ENCODE measurements at places on chromosomes 5 and 9.

DNA sequence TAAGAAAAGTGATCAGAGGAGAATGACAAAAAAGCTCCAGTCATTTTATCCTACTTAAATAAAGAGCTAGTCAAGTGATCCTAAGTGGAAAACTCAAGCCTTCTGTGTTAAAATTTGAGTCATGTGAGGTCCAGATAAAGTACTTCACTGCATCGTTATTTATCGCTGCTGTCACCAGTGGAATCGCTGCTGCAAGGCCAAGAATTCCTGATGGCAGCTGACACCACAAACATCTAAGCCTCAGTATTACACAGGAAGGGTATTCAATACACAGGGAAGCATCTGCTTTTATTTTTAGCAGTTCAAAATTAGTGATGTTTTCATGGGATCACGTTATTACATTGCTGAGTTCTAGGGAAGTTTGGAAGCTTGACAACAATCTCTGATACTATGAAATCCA, 190.3 kb downstream of the GOLPH3 start:
- no peak for DNase-seq

DNA sequence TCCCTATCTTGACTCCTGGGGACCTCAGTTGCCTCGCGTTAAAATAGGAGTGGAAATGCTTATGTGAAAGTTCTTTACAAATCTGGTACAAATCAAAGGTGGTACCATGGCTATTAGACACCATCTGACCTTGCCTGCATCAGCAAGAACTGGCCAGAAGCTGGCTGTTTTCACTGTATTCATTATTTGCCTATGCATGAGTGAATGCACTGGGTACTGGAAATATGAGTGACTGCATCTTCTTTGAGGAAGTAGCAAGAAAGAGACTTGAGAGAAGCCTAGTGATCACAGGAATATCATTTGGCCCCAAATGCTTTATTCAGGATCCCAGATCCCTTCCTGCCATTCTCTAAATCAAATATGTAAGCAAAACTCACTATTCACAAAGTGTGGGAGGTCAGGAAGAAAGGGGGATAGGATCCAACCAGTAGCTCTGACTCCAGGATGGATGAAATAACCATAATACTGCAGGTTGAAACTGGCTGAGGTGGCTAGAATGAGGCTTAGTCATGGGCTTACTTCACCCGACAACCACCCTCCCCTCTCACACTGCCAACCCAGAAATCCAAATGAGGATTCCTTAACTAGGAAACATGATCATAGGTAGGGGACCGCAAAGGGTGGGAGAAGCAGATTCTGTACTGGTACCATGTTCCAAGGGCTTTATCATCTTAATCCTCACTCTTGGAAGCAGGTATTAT, 56.7 kb downstream of the FAM114A2 start:
- DNase-seq, result no peak

GRCh38 chr5:144812763-144813162, 642.1 kb downstream of the KCTD16 start:
- DNase-seq, result no peak

- no peak for DNase-seq
Observed at GRCh38 chr5:80711938-80712337, 57.2 kb upstream of the DHFR start.

- DNase-seq, result no peak
Observed at GRCh38 chr5:10921160-10921559, 160.1 kb upstream of the DAP start.

GRCh38 chr9:114314256-114314867, 8.5 kb upstream of the ORM1 start:
- no peak for DNase-seq

- DNase-seq, result no peak
Observed at GRCh38 chr5:154487541-154487940, 9.5 kb upstream of the HAND1 start.

DNA sequence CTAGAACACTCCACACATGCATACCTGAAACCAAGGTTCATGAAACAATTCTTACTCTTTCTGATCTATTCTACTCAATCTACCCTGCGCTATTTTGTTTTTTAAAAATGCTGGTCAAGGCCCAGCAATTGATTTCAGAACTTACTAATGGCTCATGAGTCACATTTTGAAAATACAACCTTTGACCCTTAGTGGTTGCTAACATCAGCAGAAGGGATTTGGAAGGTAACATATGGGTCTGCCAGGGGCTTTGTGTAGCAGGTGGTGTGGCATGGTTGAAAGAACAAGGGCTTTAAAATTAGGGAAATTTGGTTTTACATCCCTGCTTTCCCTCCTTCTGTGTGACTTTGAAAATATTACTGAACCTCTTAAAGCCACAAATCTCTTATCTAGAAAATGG, 101.4 kb downstream of the ATG10 start:
- DNase-seq, result no peak

GRCh38 chr5:123434796-123435195, 11.6 kb upstream of the CEP120 start:
- no peak for DNase-seq

DNA sequence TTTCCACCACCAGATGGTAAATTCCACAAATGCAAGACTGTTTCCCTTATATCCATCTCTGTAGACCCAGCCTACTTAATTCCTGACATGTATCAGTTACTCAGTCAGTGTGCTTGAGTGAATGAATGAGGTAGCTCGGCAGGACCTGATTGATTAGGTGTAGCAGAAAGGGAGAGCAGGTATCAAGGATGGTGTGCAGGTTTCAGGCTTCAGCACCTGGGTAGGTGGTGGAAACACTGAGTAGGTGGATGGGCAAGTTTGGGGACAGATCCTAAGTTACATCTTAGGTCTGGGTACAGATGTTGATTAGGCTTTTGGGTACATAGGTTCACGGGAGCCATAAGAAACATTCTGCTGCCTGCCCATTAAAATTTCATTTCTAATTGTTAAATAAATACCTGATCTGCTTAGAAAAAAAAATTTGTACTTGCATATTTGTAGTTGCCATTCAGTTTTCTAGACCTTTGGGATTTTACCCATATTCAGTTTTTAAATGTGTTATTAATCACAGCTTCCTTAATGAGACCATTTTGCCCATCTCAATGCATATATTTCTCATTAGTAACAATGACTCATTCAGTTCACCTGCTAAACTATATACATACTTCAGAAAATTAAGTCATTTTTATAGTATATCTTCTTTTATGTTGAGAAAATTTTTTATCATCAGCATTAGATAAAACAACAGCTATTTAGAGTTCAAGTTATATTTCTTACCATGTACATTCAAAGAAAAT, 111.8 kb downstream of the INIP start:
- no peak for DNase-seq

DNA sequence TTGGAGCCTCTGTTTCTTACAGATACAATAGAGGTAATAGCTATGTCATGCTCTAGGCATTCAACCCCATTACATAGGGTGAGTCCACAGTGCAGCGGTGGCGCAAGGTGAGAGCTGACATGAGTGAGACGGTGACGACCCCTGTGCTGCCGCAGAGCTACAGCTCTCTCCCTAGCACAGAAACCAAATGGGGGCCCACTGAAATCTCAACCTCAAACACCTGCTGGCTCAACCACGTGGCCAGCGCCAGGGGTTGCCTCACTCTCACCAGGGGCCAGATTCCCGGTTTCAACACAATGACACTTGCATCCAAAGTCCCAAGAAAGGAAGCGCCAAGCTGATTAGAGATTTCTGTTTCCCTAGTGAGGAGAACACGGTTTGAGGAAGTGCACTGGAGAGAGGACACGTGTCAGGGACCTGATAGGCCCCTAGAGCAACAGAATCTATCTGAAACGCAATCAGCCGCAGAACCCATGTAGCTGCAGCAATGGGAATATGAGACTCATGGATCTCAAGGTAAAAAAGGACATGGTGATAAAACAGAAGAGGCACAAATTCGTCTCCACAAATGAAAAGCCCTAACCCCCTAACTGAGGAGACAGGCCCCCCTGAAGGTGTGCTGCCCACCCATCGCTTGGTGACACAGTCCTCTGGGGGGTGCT, 114.3 kb downstream of the CRB2 start:
- DNase-seq, result no peak

GRCh38 chr5:122940890-122941289, 95.5 kb downstream of the SNX24 start:
- DNase-seq, result no peak

- DNase-seq, result no peak
Observed at GRCh38 chr5:132057498-132058255, 2.8 kb upstream of the IL3 start.

GRCh38 chr5:168153263-168153875, 138.1 kb upstream of the WWC1 start:
- DNase-seq, result no peak

- DNase-seq, result no peak
Observed at GRCh38 chr5:90549729-90550275, 8.8 kb upstream of the ADGRV1 start.

DNA sequence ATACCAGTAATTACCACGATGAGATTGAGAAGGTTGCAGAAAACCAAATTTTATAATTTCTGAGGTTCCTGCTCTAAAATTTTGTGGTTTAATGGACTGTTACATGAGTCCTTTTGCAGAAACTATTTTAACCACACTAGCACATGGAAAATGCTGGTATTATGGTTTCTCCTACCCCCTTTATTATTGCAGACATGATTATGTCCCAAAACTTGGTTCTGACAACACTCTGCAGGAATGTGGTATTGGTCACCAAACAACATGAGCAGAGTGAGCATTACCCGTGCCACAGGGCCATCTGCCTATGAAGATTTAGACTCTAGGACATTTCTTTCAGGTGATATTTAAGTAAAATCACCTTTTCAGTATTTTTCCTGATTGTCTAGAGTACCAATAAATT, 2.8 kb upstream of the ECM2 start:
- DNase-seq, result no peak
